CD4-positive, alpha-beta T cell treated with Interleukin-1 beta for 1 hour (primary cell): ENCODE measurements at places on chromosomes 3 and 15.

DNA sequence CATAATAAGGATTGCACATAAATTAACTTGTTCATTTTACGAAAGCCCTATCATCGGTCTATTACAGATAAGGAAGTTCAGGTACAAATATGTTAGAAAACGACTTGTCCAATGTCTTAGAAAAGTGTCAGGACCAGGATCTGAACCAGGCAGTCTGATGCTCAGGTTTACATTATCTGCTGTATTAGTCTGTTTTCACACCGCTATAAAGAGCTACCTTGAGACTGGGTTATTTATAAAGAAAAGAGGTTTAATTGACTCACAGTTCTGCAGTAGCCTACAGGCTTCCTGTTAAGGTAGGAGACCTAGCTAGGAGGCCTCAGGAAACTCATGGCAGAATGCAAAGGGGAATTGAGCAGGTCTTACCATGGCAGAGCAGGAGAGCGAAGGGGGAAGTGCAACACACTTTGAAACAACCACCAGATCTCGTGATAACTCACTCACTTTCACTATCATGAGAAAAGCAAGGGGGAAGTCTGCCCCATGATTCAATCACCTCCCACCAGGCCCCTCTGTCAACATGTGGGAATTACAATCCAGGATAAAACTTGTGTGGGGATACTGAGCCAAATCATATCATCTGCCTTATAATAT lies 45.8 kb upstream of the GOLIM4 start:
- DNase-seq: no peak

DNA sequence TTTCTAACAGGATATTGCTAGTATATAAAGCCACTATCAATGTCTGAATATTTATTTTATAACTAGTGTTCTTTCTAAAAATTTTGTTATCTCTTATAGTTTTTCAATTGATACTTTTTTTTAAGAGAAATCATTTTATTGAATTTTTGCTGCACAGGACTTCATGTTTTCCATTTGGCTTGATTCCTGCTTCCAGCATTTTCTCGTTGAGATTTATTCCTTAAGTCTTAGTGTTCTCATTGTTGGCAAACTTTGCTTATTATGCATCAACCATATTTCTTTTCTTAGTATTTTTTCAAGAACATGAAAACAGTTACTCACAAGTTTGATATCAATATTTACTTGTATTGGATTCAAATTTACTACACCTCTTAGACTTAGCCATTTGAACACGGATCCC lies 113.4 kb downstream of the UNC13C start:
- DNase-seq: no peak

GRCh38 chr15:36301947-36302346 lies 277.5 kb upstream of the CDIN1 start:
- no peak for DNase-seq

GRCh38 chr3:170605490-170605889 lies 19.6 kb upstream of the SLC7A14 start:
- DNase-seq: no peak
